ENCODE measurements at places on chromosomes 4 and X.

DNA sequence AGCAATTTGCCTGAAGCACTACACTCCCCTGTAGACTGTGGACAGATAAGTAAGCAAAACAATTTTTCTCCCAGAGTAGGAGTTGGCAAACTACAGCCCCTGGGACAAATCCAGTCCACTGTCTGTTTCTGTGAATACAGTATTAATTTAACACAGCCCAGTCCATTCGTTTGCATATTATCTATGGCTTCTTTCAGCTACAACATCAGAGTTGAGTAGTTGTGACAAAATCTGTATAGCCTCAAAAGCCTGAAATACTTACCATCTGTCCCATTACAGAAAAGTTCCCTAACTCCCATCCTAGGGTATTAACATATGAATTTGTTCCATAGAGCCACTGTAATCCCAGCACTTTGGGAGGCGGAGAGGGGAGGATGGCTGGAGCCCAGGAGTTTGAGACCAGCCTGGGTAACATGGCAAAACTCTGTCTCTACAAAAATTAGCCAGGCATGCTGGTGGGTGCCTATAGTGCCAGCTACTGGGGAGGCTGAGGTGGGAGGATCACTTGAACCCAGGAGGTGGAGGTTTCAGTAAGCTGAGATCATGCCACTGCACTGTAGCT lies 53.0 kb downstream of the AMELX start:
- no peak for DNase-seq

- no peak for DNase-seq
These were observed 220.3 kb downstream of the PABPC4L start for GRCh38 chr4:133981327-133981726.

DNA sequence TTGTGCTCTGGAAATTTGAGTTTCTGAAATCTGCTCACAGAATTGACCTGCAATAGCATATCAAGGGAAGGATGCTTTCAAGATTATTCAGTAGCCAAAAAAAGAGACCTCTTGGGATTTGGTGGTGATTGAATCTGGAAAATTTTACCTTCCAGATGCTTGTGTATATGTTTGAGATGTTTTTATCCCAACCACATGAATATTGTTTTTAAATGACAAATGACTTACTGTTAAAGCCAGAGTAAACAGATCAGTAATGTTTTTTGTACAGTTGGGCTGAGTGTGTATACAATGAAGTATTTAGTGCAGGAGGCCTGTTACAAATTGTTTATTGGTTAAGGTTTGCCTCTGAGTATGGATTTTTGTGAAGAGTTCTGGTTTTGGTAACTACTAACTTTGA lies 126.5 kb downstream of the CBR4 start:
- DNase-seq = peak; percentile 81

DNA sequence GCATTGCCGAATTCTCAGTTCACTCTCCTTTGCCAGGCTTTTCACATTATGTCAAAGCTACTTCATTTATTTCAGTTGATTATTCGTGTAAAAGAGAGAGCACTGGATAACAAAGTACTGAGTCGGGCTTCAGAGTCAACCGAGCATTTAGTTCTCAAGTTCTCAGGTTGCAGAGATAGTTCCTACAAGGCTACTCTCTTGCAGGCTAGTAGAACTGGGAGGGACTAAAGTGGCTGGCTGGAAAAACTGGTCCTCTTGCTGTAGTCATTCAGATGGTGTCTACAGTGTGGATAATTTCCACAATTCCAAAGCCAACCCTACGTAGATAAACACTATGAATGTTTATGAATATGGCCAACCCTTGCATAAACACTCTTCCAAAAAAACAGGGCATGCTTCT lies 4.6 kb upstream of the CCNG2 start:
- peak; percentile 69 for DNase-seq

DNA sequence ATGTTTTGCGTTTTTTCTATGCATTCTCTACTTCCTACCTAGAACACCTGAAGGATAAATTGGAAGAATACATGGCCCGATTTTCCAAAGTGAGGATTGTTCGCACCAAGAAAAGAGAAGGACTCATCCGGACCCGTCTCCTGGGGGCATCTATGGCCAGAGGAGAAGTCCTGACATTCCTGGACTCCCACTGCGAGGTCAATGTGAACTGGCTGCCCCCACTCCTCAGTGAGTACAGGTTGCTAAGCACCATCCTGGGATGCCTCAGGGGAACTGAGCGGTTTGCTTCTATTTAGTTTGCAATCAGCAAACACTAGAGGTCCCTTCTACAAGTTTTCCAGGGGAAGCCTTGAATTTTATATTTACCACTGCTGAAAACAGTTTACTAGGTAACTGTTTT lies 359.3 kb upstream of the GALNT7 start:
- no peak for DNase-seq

DNA sequence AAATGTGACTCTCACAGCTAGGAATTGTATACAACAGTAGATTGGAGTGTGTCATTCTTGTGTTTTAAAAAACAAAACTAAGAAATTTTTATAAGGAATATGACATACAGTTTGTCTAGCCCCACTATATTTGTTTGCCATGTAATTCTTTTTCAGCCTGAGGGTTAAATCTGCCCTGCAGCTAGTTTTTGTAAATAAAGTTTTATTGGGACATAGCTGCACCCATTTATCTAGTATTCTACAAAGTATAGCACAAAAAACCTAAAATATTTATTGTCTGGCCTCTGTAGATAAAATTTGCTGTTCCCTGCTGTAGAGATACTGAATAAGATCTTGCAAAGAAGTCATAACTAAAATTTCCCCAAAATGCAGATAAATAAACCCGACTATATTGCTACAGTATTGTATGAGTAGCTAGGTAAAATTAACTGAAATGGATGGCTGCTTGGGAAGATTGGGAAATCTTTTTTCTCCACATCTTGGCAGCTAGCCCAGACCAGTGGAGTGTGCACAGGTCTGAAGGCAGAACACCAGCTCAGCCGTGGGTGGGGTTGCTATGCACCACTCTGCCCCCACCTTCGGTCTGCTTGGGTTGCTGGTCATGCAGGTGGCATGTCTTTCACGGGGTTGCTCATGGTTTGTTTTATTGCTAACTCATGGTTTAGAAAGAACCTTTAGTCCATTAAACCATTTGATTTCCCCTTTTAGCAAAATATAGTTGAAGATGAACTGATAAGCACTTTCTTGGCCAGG lies 127.9 kb downstream of the KLHL8 start:
- DNase-seq = peak; percentile 91
